ENCODE measurements at places on chromosomes 6 and 20. TPM values are rescaled to one million over a fixed set of nuclear protein-coding genes. Genes with fewer than 3 reads are reported as not detected.

- no peak for DNase-seq
Observed at GRCh38 chr6:110319381-110319780, 38.8 kb downstream of the METTL24 start.

DNA sequence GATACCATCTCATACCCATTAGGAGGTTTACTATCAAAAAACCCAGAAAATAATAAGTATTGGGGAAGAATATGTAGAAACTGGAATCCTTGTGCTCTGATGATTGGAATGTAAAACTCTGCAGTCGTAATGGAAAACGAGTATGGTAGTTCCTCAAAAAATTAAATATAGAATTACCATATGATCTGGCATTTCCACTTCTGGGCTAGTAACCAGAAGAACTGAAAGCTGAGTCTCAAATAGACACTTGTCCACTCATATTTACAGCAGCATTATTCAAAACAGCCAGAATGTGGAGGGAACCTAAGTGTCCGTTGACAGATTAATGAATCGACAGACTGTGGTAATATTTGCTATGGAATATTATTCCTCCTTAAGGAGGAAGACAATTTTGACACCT, 44.3 kb downstream of the FOXC1 start:
- DNase-seq: no peak

DNA sequence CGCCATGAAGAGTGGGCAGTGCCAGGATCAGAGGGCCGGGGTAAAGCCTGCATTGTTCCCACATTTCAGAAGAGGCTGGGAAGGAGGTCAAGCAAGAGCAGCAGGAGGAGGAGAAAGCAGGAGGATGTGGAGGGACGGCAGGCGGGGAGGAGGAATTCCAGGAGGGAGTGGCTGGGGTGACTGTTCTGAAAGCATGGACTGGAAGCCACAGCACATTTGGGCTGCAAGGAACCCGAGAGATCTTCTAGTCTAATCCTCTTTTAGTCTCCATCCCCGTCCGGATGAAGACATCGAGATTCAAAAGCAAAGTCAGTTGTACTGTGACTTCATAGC, 76.9 kb downstream of the FAM50B start:
- no peak for DNase-seq

DNA sequence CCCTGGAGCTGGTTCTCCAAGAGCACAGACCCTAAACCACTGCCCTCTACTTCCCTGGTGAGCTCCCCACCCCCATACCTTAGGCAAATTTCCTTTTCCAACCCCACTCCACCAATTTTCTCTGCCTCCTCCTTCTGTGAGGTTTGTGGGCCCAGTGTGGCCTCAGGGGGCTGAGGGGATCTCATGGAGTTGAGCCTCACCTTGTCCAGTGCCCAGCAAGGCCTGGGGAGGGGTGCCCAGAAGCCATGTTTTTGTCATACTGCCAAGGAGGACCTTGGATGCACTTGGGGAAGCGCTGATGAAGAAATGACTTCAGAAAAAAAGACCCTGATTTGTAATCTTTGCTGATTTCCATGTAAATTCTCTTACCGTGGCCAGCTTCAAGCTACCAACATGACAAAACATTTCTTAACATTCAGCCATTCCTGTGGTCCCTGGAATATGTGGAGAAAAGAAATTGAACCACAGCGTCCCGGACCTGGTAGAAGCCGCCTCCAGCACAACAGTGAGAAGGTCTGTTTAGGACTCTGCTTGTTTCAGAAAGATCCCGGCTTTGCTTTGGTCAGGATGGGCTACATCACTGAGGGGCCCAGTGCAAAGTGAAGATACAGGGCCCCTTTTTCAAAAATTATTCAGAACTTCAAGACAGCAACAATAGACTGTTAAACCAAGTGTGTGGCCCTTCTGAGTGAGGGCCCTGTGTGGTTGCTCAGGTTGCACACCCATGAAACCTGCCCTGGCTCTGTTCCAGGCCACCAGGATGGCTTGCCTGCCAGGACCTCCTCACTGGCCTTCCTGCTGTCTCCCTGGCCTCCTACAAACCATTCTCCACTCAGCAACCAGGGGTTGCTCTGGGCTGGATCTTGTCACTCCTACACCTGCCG, 52.5 kb downstream of the CHMP4B start:
- no peak for DNase-seq

Gene PXMP4
- polyA plus RNA-seq: 10.9 TPM

Gene GSTA2
- not detected for polyA plus RNA-seq

Gene HLA-C
- polyA plus RNA-seq: 38.7 TPM

GRCh38 chr6:22827760-22828159, 258.4 kb downstream of the HDGFL1 start:
- DNase-seq: no peak

- no peak for DNase-seq
Observed at GRCh38 chr20:1622450-1622849, 2.6 kb upstream of the SIRPB1 start.

Gene OOEP
- not detected for polyA plus RNA-seq

Gene ZFP57
- not detected for polyA plus RNA-seq

Gene CDH22
- 0.55 TPM for polyA plus RNA-seq
